ENCODE measurements at places on chromosomes 13 and 19.

DNA sequence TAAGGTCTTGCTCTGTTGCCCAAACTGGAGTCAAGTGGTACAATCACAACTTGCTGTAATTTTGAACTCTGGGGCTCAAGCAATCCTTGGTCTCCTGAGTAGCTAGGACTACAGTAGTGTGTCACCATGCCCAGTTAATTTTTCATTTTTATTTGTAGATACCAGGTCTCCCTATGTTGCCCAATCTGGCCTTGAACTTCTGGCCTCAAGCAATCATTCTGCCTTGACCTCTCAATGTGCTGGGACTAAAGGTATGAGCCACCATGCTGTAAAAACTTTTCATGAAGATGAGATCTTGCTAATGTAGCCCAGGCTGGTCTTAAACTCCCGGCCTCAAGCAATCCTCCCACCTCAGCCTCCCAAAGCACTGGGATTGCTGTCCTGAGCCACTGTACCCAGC lies 15.1 kb upstream of the NAA16 start:
- DNase-seq: no peak

DNA sequence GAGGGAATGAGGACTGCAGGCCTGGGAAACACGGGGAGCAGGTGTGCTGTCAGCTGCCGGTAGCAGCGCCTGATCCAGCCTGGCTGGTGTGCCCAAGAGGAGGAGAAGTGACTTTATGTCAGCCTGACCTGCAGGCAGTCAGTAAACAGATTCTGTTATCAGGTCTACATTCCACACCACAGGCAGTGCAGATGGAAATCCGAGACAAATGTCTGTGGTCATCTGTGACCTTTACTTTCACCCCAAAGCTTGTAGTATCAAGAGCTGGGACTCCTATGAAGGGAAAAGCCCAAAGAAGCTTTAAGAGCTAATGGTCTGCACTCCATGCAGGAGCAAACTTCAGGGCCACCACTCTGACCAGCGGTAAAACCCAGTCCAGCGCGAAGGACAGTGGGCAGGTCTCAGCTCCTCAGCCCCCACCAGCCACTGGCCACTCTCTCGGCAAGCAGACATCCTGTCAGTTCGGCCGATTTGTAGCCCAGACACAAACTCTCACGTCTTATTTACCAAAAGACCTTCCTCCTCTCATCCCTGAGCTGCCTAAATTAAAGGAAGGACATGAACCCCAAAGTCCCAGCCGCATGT lies 7.7 kb downstream of the EPS15L1 start:
- no peak for DNase-seq

DNA sequence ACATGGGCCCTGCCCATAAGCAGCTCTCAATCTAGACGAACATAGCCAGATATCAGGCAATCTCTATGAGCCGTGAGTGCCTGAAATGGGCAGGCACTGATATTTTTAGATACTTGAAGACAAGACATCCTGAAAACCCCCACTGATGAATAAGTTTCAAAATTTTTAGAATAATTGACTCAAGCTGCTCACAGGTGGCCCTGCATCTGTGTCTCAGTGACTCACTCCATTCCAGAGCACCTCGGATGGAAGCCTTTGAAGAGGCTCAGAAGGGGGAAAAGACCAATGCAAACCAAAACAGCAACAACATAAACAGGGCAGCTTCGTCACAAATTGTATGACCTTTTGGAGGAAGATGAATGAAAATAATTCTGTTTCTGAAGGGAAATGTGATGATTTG lies 42.8 kb upstream of the SLC46A3 start:
- no peak for DNase-seq

DNA sequence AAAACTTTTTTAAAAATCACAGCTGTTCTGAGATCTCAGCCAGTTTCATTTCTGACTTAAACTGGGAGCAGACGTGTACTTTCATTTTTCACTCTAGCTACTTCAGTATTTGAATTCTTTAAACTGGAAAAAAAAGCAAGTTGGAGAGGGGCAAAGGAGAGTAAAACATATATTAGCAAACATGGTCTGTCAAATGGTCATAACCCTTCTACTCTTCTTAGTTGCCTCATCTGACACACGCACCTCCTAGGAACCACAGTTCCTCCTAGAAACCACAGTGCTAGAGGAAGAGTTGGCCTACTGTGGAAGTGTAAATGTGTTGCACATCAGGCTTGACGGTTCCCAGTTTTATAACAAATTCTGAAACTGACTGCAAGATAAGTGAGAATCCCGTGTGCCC lies 47.2 kb downstream of the TM9SF2 start:
- no peak for DNase-seq

DNA sequence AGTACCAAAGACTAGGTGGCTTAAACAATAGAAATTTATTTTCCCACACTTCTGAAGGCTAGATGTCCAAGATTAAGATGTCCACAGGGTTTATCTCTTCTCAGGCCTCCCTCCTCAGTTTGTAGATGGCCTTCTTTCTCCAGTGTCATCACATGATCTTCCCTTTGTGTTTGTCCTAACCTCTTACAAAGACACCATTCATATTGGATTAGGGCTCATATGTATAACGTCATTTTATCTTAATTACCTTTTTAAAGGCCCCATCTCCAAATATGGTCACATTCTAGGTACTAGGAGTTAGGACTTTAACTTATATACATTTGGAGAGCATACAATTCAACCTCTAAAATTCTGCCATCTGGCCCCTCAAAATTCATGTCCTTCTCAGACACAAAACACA lies 34.3 kb downstream of the N4BP2L2 start:
- no peak for DNase-seq

- no peak for DNase-seq
These were observed 12.7 kb downstream of the SOX1 start for GRCh38 chr13:112079696-112080095.

DNA sequence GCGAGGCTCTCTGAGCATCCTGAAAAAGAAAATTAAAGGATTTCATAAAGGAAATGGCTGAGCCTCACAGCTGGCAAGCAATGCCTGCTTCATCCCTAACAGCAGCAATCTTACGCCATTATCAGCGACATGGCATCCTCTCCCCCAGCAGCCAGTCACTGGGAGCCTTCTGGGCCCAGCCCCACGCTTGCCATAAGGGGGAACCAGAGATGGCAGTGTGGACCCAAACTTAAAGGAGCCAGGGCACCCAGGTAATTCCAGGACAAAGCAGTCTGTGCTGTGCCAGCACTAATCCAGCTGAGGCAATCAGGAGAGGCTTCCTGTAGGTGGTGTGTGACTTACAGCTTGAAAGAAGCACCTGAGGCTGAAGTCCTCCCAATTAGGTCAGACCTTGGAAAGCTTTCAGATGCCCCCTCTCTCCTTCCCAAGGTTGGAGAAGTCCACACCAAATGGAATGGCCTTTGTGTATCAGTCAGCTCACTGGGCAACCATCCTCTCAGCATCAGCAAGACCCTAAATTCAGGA lies 10.3 kb downstream of the VSTM2B start:
- DNase-seq: no peak

DNA sequence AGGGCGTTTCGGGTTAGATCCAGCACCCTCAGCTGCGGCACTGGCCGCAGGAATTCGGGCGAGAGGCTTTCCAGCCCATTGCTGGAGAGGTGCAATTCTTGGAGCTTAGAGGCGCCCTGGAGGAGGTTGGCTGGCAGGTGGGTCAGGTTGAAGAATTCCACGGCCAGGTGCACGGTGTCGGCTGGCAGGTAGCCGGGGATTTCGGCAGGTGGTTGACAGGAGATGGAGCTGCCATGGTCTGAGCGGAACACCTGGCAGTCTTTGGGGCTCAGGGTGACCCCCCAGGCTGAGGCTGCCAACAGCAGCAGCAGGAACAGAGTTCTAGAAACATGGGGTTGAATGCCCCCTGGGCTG lies 1.3 kb downstream of the LRG1 start:
- DNase-seq: no peak

GRCh38 chr13:30119476-30119875 lies 187.9 kb downstream of the KATNAL1 start:
- DNase-seq: no peak
